RKO (cell line): ENCODE measurements at places on chromosomes 12 and 14.
A peak's percentile ranks its signal among the peaks of the same experiment; 100 is the strongest.

DNA sequence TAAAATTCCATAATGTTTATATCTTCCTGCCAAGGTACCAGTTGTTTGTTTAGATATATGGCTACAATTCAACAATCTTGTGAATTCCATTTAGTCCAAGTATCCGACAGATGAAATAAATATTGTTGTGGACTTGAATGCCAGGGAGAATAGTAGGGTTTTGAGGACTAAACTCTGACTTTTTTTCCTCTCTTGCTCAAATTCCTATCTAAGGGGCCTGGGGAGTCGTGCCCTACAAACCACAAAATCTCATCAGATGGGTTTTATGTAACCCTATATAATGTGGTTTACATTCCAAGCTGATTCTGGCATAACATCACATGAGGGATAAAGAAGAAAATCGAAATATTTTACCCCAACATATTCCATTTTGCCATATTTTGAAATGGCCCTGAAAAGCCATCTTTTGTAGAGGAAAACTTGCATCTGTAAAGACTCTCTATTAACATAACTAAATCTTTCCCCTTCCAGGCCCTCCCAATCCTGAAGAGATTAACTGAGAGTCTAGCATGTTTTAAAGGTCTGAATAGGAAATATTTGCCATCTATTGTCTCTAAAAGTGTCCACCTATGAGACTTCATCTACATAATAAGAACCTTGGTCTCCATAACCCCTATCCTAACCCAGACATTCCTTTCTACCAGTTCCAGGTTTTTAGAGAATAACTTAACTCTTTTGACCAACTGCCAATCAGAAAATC is 184.7 kb upstream of the KITLG start:
- no peak for DNase-seq

- no peak for DNase-seq
Observed at GRCh38 chr12:114339626-114340025, 66.3 kb downstream of the TBX5 start.

- DNase-seq = peak; percentile 50
Observed at GRCh38 chr12:119804011-119804641, 73.0 kb downstream of the CIT start.

GRCh38 chr12:89858718-89859117 is 150.1 kb upstream of the ATP2B1 start:
- no peak for DNase-seq

- DNase-seq = no peak
Observed at GRCh38 chr14:94989946-94990345, 167.4 kb downstream of the DICER1 start.

DNA sequence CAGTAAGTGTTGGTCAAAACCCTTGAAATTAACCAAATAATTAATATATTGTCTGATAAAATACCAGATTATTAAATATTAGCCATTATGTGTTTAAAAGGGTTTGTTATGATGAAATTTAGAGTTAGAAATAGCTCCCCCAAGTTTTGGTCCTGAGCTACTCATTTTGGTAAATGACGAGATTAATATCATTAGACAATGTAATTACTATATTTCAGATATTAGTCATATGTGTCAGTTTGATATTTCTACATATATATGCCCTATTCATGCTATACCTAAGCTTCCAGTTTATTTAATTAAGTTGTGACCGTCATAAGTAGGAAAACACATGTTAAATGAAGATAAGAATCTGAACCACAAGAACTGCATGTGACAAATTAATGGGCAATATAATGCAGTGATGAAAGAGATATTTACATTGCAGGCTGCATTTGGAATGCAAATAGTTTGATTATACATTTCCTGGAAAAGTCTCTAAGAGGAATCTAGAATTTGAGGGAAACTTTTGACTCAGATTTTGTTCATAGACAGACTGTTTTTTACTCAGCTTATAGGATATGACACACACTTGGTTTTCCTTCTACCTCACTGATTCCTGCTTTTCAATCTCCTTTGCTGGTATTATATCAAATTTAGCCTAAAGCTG is 70.5 kb downstream of the TBC1D30 start:
- DNase-seq = peak; percentile 27

GRCh38 chr12:52137746-52138145 is 54.1 kb downstream of the KRT80 start:
- no peak for DNase-seq

DNA sequence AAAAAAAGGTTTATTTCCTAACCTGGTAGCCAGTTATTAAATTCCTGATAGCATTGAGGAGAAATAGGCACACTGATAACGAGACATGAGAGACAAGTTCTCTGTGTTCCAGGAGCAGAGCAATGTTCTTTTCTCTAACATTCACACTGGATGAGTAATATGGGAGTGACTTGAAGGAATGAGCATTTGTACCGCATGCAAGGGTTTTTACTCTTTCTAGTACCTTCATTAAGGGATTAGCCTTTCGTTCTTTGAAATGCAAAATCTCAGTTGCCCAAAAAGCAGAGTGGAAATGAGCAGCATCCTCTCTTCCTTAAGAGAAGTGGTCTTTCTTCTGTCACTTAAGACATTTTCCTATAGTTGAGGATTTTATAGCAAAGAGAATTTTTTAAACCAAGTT is 54.7 kb downstream of the FGD4 start:
- peak; percentile 22 for DNase-seq

GRCh38 chr12:79547044-79547734 is 143.6 kb downstream of the PAWR start:
- no peak for DNase-seq

DNA sequence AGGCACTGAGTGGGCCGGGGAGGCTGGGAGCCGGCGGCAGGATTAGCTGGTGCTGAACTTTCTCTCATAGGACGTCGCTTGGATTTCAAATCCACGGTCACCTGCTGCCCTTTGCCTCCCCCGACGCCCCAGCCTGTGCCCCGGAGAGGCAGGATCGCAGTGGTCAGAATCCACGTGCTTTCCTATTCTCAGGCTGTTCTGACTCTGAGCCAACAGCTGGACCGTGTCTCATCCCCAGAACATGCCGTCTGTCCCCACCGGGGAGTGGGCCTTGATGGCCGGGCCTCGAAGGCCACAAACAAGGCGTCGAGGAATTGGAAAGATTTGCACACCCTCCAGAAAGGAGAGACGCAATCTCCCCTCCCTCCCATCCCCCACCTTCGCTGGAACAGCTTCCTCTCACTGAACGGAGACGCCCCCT is 18.5 kb upstream of the MLXIP start:
- DNase-seq = no peak

GRCh38 chr14:20754308-20754707 is 8.6 kb downstream of the EDDM3A start:
- no peak for DNase-seq

GRCh38 chr14:89533766-89534165 is 116.7 kb upstream of the FOXN3 start:
- no peak for DNase-seq

DNA sequence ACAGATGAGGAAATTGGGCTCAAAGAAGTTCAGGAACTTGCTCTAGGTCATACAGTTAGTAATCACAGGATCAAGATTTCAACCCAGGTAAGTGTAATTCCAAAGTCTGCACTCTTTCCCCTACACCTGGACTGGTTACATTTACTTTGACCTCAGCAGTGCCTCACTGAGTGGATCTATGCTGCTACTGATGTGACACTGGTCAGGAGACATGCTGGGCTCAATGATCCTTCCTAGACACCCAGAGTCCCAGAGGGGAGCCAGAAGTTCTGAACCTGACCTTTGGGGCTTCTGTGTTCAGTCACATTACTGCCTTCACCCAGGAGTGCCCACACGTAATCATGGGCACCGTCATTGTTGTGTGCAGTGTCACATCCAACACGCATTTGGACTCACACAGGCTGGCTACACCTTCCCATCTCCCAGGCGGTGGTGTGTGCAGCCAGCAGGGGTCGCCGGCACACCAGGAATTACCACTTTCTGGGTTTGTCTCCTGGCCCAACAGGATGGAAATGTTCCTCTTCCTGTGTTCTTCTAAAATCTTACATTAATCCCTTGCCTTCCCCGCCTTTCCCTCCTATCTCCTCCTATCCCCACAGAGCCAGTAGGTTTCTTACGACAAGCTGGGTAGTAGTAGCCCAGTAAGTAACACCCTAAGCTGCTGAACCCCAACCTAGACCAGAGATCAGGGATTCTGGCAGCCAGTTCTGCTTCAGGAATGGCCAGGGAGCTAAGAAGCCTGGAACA is 25.6 kb downstream of the CALCOCO1 start:
- DNase-seq = peak; percentile 76

GRCh38 chr14:21037156-21037555 is 2.5 kb upstream of the RNASE13 start:
- DNase-seq = no peak

DNA sequence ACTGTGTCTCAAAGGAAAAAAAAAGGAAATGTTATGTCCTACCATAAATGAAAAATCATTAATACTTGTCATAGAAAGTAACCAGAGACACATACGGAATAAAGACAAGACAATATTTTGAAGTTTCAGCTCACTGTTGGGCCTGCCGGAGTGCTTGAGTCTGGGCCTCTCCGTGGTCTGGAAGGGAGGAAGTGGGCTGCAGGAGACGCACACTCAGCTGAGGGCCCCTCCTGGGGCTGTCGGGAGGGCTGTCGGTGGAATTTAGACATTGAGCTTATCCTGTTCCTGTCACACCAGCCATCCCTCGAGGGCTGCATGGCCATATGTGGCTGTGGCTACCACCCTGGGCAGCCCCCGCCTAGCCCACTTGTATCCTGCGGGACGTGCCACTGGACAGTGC is 80.6 kb downstream of the DDX51 start:
- DNase-seq = no peak

- no peak for DNase-seq
Observed at GRCh38 chr14:42428996-42429395, 822.3 kb downstream of the LRFN5 start.

DNA sequence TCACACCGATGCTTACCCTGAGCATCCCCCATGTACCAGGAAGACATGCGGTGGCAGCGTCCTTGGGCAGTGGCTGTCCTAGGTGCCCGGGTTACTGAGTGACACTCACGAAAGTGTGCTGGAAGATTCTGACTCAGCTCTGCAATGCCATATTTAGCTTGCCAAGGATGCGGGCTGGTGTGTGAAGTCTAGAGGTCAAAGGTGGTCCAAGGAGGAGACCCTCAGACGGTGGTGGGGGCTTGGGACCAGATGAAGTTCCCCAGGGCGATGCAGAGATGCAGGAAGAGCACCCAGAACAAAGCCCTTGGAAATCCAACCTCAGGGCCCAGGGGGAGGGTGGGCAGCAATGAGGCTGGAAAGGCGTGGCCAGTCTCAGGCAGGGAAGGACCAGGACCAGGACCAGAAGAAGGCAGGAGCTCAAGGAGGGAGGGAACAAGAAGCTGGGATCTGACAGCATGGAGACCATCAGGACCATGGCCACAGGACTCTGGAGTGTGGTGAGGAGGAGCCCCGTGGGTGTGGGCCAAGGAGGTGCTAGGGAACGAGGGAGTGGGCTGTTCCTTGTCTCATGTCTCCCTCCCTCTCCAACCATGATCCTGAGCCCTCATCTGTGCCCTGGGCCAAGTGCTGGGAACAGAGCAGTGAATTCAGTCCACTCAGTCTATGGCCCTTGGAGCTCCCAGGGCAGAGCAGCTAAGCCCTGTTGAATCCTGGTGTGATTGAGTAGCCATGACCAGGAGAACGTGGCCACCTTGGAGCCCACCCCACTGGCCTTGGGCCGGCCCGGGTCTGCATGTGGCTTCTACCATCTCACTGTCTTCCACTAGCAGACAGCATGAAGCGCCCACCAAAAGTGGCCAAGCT is 310.1 kb upstream of the DIO3 start:
- no peak for DNase-seq

GRCh38 chr12:52798671-52799504 is 3.0 kb upstream of the KRT3 start:
- peak; percentile 20 for DNase-seq

DNA sequence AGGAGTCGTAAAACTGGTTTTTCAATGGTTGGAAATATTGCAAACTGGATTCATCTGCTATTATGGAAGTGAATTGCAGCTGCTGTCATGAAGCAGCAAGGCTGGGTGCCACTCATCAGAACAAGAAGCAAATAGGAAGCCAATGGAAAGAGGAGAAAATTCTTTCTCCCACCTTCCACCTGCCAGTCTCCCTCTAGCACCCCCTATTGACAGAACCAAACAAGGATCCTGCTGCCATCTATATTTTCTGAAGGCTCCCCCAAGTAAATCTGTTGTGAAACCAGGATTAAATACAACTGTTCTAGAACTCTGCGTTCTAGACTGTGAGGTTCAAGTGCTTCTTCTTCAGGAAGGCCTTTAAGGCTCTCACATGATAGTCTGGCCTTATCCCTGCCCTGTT is 286.6 kb downstream of the AACS start:
- no peak for DNase-seq

DNA sequence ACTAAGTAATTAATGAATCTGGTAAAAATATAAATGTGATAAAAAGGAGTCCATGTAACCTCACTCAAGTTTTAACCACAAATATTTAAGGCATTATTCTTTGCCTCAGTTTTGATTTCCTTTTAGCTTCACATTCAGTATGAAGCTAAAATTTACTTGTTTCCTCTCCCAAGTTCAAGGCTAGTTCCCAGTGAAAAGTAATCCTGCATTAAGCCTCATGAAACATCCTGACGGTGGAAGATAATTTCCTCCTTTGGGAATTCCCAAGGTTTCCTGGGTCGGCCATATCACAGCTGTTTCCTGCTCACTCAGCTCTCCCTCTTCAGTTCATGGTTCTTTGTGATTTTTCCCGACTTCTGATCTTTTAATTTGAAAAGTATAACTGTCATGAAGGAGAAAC is 1256.8 kb upstream of the FLRT2 start:
- DNase-seq = no peak

DNA sequence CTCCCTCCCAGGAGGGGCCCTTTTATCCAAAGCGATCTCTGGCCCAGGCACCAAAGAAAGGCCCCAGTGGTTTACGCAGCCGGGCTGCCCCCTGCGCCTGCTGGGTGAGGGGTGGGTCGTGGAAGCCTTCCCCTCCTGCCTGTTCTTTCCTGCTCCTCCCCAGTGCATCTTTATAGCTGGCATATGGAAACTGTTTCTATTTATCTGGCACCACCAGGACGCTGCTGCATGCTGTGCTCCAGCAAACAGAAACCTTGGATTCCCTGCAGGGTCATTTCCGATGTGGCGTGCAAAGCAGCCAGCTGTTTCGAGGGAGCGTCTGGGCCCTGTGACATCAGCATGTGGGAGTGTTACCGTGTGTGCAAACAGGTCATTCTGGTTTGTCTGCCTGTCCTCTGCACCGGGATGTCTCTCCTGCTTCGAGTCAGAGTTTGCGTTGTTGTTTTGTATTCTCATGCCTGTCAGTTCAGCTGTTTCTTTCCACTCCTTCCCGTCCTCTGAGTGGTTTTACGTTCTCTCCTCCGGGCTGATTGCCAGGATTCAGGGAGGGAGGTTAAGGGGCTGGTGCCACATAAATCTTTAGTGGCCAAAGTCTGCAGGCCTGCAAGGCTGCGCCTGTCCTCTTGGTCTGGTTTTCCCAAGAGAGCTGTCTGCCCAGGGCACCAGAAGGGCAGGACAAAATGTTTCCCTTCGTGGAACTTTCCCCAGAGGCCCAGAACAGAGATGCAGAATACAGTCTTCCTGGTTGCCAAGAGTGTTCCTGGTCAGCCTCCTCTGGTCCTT is 24.6 kb downstream of the TPCN1 start:
- no peak for DNase-seq

- no peak for DNase-seq
Observed at GRCh38 chr12:99985631-99986030, 895 bp upstream of the ANKS1B start.
